Stimulated activated CD8-positive, alpha-beta memory T cell treated with anti-CD3 and anti-CD28 coated beads, Interleukin-7, amount 100 ng/mL, for 1 hour (primary cell): ENCODE measurements at places on chromosomes 5 and 9.

DNA sequence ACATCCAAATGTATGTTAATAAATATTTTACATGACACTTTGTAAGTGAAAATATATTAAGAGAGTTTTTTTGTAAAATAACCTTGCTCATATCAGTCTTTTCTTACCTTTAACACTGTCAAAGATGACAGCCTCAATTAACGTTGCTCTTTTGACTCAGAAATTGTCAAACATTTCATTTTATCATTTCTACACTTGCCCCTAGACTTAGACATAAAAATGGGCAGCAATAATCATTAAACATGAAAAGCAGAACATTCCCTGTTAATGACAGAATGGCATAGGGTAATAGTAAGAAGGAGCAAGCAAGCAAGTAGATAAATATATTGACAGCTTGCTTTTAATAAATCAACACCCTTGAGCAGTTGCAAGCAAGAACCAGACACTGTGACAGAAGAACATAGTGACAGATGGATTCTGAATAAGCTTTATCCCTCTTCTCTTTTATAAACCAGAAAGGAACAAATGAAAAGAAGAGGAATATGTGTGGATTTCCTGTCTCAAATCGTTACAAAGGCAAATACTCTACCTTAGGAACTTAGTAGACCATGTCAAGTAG lies 796.0 kb upstream of the CHD1 start:
- DNase-seq: no peak

GRCh38 chr9:81224166-81225081 lies 464.9 kb downstream of the TLE1 start:
- no peak for DNase-seq

DNA sequence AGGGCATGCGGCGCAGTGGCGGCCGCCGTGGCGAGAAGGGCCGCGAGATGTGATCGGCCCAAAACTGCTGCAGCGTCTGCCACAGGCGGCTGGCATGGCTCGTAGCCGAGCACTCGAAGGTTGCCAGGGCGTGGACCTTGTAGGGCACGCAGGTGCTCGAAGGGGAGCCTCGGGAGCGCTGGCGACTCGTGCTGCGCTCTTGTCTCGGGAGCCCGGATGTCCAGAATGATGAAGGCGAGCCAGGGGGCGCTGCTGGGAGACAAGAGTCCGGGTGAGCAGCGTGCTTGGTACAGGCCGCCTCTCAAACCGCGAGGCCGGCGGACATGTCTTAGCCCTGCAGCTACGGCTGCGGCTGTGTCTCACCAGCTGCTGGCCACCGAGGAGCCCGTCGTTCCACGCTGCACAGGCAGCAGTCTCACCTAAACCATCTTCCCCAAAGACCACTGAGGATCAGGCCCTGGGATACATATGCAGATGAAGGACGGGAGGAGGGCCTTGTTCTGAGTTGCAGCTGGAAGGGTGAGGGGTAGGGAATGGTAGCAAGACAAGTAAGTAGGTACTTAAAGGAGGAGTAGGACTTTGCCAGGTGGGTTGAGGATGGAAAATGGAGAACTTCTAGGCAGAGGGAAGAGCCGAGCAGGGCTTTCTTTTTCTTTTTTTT lies 1.7 kb downstream of the CBY3 start:
- peak; percentile 44 for DNase-seq

DNA sequence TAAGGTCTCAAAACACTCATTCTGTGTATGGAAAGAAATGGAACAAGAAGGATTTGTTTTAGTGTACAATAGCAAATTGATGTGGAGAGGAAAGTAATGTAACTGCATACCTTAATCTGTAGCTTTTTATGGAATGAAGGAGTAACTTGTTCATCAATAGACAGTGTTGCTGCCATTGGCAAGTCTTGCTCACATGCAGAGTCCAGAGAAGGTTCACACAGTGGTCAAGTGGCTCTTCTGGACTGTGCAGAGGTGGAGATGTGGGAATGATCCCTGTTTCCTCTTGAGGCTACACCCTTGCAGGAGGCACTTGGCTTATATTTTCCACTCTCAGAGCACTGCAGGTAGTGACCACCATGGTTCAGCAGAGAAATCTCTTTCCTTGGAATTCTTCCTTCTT lies 132.9 kb upstream of the ANKH start:
- DNase-seq: no peak

- DNase-seq: no peak
Observed at GRCh38 chr9:76692458-76693129, 71.6 kb upstream of the PCA3 start.

- DNase-seq: no peak
Observed at GRCh38 chr5:44935262-44935661, 126.5 kb downstream of the MRPS30 start.

DNA sequence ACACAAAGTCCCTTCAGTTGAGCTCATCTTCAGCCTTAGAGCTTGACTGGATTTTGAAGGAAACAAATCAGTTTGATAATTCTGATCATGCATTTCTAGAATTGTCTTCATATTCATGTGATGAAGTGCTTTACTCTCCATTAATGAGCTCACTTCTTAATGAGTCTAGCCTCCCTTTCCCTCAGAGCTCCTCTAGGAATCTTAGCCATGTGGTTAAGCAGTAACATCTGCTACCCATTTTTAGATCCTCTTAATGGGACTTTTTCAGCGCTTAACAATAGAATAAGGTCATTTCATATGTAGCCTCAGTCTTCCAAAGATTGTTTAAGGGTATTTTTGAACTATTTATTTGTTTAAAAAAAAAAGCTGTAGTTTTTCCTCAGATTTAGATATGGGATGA lies 36.9 kb upstream of the LURAP1L start:
- no peak for DNase-seq

- no peak for DNase-seq
Observed at GRCh38 chr9:114461468-114461867, 43.8 kb downstream of the WHRN start.

- DNase-seq: no peak
Observed at GRCh38 chr9:34457266-34458012, 931 bp downstream of the FAM219A start.

GRCh38 chr5:149697001-149697400 lies 33.1 kb upstream of the PPARGC1B start:
- DNase-seq: no peak

DNA sequence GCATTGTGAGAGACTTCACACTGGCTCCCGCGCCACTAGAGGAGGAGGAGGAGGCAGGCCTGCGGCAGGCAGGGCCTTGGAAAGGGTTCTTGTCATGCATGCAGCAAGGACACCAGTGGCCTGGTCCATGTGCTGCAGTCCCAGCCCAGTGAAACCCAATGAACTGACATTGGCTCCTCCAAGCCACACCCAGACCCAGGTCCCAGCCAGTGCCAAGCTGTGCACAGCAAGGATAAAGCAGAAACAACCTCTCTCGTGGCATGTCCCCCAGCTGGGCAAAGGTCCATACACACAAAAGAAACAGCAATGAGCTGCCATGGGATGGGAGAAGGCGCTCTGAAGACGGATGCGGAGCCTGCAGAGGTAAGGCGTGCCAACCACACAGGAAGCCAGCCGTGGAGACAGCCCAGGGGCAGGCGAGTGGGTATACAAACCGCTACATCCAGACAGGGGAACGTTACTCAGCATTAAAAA lies 89.2 kb downstream of the SEMA4D start:
- DNase-seq: peak; percentile 42

DNA sequence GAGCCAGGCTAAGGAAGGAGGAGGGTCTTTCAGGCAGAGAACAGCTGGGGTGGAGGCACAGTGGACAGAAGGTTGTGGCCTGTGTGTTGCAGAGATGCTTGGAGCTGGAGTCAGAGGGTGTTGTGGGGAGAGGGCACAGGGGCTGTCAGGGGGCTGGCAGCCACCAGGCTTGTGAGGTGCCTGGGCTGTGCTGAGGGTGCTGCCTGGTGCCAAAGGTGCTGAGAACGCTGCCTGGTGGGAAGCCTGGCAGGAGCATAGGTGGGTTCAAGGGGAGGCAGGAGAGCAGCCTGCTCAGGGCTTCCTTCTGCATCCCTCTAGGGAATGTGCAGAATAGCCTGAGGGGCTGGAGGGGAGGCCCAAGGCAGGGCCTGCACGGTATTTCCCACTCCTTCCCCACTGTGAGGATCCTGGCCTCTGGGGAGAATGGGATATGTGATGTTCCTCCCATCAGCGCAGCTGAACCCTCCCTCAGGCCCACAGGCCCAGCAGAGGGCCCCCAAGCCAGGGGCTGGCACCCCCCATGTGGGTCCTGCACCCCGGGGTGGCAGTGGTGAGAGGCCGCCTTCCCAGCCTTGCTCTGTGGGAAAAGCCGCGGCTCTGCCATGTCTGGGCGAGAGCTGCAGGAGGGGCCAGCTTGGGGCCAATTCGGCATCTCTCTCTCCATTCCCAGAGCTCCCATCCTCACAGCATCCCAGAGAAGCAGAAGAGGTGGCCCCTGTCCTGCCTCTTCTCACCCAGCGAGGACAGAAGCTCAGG lies 76.3 kb downstream of the CACNA1B start:
- DNase-seq: no peak

- no peak for DNase-seq
Observed at GRCh38 chr5:142492781-142493281, 168.0 kb upstream of the SPRY4 start.

DNA sequence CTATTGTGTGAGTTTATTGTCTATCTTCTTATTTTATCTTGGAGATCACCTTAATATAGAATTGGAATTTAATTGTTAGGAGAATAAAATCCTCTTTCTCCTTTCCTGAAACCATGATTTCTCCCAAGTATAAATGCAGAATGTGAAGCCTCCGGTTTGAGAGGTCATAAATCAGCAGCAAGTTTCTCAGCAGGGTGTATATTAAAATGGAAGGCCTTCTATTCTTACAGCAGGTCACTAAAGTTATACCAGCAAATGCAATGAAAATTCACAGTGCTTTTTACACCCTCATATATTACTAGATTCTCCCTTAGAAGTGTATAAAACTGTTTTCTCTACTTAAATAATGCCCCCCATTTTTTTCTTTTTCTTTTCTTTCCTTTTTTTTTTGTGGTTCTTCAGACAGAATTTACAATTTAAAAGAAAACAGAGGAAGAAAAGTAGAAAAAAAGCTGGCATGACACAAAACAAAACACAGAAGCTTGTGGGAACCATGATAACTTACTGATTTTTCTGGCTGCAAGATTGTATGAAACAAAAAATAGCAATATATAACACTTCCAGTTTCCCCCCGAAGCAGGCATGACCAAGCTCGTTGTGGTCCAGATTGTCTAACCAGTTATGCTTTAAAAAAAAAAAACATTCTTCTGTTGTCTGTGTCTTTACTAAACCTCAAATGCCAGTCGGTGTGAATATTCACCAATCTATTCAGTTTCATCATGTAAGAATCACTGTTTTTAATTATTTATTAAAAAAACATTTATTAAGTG lies 211.2 kb downstream of the RAB3C start:
- no peak for DNase-seq

GRCh38 chr9:129719135-129719534 lies 33.7 kb downstream of the PTGES start:
- DNase-seq: no peak

GRCh38 chr5:79613549-79613948 lies 1.3 kb downstream of the TENT2 start:
- no peak for DNase-seq

- DNase-seq: no peak
Observed at GRCh38 chr9:121217609-121218292, 16.1 kb upstream of the RAB14 start.

- no peak for DNase-seq
Observed at GRCh38 chr9:2180154-2180553, 165.0 kb downstream of the SMARCA2 start.

DNA sequence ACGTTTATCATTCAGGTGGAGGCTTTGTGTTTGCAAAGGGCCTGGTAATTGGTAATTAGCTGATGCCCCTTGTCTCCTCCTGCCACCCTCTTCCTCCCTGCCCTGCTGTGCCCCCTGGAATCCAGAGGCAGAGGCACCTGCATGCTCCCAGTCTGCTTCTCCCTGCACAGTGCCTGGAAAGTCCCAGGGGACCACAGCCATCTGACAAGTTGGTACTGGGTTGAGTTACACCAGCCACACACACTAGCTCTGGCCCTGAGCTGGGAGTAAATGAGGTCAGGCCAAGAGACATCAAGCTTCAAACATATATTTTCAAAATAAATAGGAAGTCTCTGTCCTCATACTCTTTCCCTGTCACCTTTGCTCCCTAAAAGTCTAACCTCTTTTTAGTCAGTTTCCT lies 56.3 kb downstream of the INSYN2B start:
- DNase-seq: no peak

DNA sequence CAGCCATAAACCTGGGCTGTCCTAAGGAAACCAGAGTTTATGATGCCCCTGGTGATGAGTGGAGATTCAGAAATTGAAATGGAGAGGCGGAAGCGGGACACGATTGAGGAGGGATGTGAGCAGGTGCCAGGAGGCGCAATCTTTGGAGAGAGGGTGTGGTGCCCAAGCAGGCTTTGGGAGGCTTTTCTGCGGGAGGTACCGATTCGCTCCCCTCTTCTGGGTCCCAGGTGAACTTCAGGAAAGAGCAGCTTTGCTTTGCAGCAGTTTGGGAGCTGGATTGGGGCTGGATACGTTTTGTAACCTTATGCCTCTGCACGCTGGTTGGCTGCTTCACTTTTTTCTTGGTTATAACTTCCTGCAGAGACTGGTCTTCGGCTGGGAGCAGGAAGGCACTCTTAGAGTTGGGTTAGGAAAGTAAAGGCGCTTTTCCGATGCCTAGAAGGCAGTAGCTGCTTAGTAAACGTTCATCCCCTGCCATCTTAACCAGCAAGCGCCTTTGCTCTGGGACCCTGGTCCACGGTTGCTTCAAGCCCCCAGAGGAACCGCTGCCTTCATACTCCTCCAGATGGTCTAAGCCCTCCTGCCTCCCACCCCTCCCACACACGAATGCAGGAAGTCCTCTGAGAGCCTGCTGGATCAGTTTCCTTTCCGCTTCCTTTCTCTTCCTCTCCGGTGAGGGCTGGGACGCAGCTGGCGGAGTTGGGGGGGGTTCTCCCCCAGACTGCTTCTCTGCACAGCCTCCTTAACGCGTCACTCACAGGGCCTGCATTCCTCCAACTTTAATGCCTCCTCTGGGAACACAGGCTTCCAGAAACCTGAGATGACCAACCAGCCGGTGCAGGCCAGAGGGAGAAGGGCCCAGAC lies 15.2 kb upstream of the NEK6 start:
- DNase-seq: no peak

DNA sequence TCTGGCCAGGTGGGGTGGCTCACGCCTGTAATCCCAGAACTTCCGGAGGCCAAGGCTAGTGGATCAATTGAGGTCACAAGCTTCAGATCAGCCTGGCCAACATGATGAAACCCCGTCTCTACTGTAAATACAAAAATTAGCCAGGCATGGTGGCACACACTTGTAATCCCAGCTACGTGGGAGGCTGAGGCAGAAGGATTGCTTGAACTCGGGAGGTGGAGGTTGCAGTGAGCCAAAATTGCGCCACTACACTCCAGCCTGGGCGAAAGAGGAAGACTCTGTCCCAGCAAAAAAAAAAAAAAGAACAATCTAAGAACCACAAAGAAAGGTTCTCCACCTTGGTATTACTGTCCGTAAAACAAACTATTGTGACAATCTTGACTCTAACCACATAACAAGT lies 9.7 kb downstream of the MYO10 start:
- no peak for DNase-seq
